ENCODE measurements at places on chromosomes 5 and 9.

DNA sequence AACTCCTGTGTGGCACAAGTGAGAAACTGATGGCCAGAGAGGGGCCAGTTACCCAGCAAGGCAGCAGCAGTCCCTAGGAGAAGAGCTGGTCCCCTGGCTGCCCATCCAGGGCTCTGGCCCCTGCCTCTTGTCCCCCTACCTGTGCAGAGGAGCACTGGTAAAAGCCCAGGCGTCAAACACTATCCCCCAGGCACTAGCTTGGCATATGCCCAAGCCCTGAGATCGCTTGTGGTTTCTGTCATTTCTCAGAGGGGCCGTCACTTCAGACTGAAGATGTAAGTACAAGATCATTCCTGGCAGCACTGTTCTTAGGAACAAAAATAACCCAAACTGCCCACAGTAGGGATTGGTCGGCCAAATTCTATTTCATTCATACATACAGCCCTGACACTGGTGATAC, 53.9 kb downstream of the COL15A1 start:
- no peak for DNase-seq

DNA sequence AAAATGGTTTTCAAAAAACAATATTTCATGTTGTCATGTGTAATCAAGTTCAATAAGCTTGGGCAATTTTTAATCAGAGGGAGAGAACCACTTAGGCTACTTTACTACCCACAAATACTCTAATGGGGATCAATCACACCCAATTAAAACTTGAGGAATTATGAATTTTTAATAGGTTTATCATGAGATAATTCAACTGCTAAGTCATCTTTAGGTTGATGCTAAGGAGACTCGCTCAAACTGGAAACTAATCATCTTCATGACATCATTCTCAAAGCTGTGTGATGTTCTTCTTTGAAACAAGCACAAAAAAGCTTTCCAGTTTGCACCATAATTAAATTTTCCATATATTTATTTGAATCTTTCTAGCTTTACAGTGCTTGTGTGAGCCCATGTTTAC, 867.5 kb downstream of the MAT2B start:
- DNase-seq: no peak

- no peak for DNase-seq
Measured at GRCh38 chr9:93077811-93078210, 18.2 kb upstream of the CARD19 start.

DNA sequence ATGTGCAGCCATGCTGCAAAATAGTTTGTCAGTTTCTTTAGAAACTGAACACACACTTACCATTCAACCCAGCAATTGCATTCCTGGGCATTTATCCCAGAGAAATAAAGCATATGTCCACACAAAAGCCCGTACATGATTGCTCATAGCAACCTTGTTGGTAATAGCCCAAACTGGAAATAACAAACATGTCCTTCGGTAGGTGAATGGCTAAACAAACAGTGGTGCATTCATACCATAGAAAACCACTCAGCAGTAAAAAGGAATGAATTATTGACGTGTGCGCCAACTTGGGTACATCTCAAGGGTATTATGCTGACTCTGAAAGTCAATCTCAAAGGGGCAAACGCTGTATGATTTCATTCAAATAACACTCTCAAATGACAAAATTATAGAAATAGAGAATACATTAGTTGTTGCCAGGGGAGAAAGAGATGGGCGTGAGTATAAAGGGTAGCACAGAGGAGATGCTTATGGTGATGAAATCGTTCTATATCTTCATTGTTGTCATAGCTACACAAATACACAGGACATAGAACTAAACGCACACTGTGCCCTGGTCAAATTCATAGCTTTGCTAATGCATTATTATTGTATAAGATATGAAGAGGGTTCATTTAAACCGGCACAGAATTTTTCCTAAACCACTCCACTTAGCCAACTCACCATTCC, 58.2 kb downstream of the DRD1 start:
- DNase-seq: no peak

DNA sequence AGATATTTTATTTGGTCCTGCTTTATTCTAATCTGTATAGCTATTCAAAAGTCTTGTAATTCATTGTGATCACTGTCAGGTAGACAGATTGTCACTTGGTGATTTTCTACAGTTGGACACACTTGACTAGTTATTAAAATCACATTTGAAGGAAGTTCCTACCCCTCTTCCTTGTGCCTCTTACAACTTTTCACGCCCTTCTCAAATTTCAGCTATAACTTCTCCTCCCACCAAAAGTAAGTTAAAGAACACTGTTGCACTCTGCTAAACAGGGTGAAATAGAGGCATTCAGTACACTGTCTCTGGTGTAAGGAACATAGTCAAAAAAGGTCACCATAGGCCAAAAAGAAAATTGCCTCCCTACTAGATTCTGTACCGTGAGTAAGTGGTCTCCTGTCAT, 142.1 kb upstream of the POU5F2 start:
- DNase-seq: no peak

GRCh38 chr5:176466245-176466871, 18.2 kb downstream of the FAF2 start:
- DNase-seq: no peak

Data from neuronal stem cell (in vitro differentiated cells).